Smooth muscle cell of the brain vasculature (primary cell): ENCODE measurements at places on chromosomes 12 and 14.

- DNase-seq: no peak
Observed at GRCh38 chr14:53969326-53969725, 12.7 kb upstream of the BMP4 start.

DNA sequence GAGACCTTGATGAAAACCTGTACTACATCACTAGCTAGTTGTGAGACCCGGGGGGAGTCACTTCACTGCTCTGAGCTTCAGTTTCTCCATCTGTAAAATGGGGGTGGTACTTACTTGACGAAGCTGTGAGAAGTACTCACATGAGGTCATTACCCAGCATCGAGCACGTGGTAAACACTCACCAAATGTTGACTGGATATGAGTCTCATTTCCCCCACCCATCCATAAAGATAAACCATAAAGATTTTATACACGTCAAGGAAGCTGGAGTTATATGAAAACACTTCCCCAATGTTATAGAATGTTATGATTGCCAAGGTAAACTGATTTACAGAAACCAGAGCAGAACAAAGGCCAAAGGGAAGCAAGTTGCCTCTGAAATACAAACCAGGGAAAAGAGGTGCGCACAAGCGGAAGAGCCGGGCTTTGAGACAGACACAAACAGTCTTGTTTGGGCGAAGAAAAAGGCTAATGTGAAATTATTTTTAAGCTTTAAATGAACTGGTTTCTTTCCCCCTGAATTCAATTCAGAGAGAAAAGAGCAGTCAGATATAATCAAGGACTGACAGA is 536.8 kb downstream of the MED13L start:
- DNase-seq: no peak

- no peak for DNase-seq
Observed at GRCh38 chr12:117063162-117063911, 35.9 kb downstream of the TESC start.

GRCh38 chr12:109880043-109880931 is at the start of gene GLTP:
Gene GLTP (minus strand): TSS chr12:109880541. CDS start chr12:109880374, 167 bp downstream.
- peak; percentile 46 for DNase-seq

DNA sequence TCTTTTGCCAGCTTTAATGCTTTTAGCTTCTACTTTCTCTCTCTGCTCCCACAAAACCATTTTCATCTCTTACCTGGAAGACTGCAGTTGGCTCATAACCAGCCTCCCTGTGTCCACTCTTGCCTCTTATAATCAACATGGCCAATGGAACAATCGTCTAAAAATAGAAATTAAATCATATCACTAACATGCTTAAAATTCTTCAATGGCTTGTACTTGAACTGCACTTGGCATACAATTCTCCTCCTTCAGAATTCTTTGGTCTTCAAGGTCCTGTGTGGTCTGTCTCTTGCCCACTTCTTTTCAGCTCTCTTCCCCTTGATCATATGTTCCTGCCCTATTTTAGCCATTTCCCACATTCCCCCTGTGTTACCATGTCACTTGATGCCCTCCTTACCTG is 342.2 kb downstream of the ATP23 start:
- no peak for DNase-seq

- no peak for DNase-seq
Observed at GRCh38 chr12:124538194-124539082, 29.0 kb downstream of the NCOR2 start.

GRCh38 chr12:45827974-45828373 is 98.5 kb downstream of the ARID2 start:
- no peak for DNase-seq

- no peak for DNase-seq
Observed at GRCh38 chr12:10179776-10180181, 947 bp downstream of the TMEM52B start.

DNA sequence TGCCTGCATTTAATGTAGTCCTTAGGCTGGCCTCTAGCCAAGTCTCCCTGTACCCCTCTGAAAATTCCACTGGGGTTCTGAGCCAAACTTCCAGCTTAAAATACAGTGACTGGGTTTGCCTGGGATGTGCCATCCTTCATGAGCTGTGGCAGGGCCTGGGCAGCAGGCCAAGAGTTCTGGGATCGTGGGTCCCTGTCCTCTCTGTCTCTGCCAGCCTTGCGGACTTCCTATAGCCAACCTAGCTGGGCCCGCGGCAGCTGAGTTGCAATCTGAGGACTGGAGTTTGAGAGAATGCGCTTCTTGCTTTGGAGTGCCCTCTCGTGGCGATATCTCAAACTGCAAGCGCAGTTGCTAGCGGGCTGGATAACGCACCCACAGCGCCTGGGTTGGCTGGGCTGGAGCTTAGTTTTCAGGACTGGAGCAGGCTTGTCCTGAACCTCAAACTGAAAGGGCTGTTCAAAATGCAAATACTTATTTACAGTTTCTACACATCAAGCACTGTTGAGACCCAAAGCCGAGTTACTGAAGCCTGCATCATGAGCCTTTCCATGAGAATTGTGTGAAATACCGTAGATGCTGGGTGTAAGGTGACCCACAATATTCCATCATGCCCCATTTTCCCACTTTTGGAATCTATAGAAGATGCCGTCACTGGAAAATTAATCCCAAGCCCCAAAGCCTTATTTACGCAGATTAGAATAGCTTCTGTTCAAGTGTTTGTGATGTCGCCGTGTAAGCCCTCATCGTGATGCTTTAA is 7.3 kb upstream of the IFI27L2 start:
- peak; percentile 59 for DNase-seq

- no peak for DNase-seq
Observed at GRCh38 chr14:55589171-55589570, 9.2 kb downstream of the KTN1 start.

GRCh38 chr14:94056579-94057308 is 24.3 kb downstream of the DDX24 start:
- DNase-seq: no peak

GRCh38 chr12:630656-631632 is 32.3 kb downstream of the NINJ2 start:
- DNase-seq: no peak

- no peak for DNase-seq
Observed at GRCh38 chr12:52183971-52184370, 7.8 kb downstream of the KRT80 start.

DNA sequence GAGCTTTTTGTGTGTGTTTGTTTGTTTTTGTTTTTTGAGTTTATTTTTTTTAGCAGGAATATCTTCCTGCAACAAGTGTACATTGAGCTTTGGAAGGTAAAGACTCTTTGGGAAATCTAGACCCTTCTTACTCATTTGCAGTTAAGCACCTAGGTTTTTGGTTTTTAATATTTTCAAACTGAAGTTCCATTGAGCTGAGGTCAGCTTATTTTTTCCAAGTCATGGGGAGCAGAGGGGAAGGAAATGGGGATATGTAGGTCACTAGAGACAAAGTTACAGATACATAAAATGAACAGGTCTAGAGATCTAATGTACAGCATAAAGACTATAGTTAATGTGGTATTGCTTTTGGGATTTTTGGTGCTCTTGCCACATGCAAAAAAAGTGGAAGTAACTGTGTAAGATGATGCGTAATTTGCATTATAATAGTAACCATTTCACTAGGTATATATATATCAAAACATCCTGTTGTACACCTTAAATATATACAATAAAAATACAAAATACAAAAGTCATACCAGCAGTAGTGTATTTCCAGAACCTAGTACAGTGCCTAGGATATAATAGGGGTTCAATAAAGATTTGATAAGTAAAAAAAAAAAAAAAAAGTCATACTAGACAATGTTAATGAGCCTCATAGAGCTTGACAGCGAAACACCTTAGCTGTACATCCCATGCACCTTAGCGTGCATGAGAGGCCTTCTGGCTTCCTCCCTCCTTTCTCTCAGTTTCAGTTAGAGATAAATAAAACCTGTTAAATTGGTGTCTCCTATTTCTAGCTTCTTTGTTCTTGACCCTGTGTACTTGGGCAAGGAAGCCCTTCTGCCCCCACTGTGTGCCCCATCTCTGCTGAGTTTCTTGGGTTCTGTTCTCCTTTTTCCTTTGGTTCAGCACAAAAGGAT is 22.7 kb downstream of the CGRRF1 start:
- no peak for DNase-seq

DNA sequence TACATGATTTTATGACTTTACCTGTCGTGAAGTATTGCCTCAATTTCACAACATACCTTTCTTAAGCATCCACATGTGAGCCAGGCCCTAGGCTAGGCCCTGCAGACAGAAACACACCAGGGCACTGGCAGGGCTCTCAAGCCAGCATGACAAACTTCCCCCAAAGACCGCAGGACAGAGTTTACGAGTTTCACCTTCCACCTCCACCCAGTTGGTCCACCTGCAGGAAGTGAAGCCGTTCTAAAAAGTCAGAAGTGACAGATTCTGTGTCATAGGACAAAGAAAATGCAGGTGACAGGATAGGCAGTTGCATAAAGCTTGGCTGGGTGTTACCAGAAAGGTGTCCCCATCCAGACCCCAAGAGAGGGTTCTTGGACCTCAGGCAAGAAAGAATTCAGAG is 382.3 kb downstream of the PCNX1 start:
- DNase-seq: no peak

DNA sequence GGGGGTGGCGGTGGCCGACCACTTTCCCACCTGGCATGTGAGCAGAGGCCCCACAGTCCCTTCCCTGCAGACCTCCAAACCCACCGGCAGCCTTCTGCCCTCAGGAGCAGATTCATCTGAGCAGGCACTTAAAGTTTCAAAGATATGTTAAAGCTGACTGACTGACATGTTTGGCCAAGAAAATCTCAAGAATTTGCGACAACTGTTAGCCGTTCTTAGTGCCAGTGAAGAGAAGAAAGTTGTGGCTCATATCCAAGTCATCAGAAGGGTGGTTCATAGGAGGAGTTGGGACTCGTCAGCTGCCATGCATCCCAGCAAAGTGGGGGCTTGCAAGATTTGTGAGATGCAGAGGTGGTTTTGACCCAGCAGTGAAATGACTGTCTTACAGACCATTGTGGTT is 27.2 kb downstream of the ELK3 start:
- no peak for DNase-seq

GRCh38 chr12:110279566-110280375 is 1.3 kb upstream of the ATP2A2 start:
- no peak for DNase-seq

DNA sequence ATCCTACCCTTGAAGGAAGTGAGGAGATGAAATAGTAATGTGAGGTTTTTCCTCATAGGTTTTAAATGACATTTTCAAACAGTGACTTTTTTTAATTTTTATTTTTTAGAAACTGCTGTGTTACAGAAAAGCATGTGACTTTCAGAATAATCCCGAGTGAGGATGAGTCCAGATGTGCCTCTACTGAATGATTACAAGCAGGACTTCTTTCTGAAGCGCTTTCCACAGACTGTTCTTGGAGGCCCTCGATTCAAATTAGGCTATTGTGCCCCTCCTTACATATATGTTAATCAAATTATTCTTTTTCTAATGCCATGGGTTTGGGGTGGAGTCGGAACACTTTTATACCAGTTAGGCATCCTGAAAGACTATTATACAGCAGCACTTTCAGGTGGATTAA is 15.8 kb downstream of the PCNX4 start:
- DNase-seq: no peak

GRCh38 chr14:85895603-85896002 is 365.7 kb downstream of the FLRT2 start:
- DNase-seq: no peak

DNA sequence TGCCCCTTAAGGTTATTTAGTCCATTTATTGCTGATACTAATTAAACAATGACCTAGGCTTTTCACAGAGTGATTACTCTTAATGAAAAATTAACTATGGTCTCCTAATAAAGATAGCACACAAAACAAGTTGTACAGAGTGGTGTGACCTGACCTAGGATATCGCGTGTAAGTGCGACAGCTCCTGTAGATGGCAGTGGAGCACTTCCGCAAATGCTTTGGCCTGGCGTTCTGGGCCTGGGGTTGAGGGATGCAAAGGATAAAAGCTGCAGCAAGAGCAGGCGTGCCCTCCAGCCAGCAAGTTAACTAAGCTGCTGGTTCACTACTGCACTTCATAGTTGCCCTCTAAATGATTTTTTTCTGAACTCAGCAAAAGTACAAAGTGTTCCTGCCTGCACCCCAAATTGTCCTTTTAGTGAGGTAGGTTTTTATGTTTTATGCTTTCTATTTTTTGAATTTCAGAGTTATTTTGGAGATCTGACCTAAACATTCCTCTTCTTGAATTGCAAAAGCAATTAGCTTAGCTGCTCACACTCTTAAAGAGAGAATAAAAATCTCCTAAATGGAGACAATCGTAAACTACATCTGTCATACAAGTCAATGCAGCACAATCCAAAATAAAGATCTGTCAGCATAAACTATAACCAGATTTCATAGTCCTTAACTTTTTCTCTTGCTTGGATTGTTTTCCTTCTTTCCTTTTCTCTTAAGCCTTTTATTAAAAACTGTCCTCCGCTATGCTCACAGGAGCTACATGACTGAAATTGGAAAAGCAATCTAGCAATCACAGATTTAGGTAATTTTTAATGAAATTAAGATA is 379.6 kb downstream of the LRIG3 start:
- DNase-seq: peak; percentile 82

- no peak for DNase-seq
Observed at GRCh38 chr14:97798176-97798575, 1001.0 kb downstream of the VRK1 start.

- DNase-seq: peak; percentile 17
Observed at GRCh38 chr12:113932381-113933196, 33.5 kb downstream of the RBM19 start.

GRCh38 chr14:68143341-68143841 is 323.8 kb downstream of the RAD51B start:
- DNase-seq: no peak

DNA sequence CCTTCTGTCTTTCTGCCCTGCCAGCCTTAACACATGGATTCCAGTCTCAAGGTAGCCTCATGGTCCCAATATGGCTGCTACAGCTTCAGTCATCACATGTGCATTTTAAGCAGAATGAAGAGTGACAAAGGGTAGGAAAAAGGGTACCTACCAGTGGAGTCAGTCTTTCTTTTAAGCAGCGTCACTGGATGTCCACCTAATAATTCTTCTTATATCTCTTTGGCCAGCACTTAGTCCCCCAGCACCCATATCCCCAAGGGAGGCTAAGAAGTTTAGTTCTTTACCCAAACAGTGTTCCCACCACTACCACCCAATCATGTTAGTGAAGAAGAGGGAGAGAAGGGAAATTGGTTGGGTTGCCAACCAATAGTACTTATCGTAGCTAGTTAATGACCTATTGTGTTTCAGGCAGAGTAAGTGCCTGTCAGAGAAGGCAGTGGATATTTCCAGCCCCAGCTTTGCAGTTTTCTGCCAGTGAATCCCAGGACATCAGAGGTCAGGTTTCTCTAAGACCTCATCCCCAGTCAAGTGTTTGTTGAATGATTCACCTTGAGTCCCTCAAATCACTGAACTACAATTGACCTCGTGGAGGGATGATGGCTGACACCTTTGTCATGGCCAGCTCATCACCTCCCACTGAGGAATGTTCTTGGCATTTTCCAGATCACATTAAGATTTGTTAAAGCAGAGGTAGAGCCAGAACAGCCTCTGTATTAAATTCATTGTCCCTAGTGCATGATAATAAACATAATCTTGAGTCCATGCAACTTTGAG is 250.9 kb upstream of the CRY1 start:
- no peak for DNase-seq
